ENCODE measurements at places on chromosomes 5 and 9. TPM values are rescaled to one million over a fixed set of nuclear protein-coding genes. Genes with fewer than 3 reads are reported as not detected.

- DNase-seq: no peak
Measured at GRCh38 chr5:18216016-18216415, 581.8 kb downstream of the TAF11L14 start.

GRCh38 chr9:130663258-130663976 lies 977 bp upstream of the PRDM12 start:
- no peak for DNase-seq

DNA sequence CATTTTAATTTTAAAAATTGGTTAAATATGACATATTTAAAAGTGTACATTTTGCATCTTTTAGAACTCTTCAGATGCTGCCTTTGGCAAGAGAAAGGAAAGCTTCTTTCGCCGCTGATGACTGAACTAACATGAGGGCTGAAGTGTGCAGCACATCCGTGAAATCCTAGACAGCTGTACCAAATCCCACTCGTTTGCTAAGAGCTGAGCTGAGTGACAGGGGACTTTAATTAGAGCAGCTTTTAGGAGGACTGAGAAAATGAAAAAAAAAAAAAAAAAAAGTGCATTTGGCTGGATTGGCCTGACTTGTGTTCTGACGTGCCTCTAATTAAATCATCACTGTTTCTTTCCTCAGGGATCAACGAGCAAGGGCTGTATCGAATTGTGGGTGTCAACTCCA lies 271.3 kb downstream of the ARHGAP26 start:
- no peak for DNase-seq

- no peak for DNase-seq
Measured at GRCh38 chr9:20499013-20499412, 123.3 kb downstream of the MLLT3 start.

- no peak for DNase-seq
Measured at GRCh38 chr5:39500551-39501175, 75.9 kb upstream of the DAB2 start.

Gene SAXO1
- not detected for total RNA-seq

Gene KIAA1958
- 0.65 TPM for total RNA-seq

- DNase-seq: peak; percentile 20
Measured at GRCh38 chr5:81397176-81397575, 3.2 kb upstream of the ACOT12 start.

- peak; percentile 52 for DNase-seq
Measured at GRCh38 chr9:95508242-95508967, 8.4 kb downstream of the PTCH1 start.

DNA sequence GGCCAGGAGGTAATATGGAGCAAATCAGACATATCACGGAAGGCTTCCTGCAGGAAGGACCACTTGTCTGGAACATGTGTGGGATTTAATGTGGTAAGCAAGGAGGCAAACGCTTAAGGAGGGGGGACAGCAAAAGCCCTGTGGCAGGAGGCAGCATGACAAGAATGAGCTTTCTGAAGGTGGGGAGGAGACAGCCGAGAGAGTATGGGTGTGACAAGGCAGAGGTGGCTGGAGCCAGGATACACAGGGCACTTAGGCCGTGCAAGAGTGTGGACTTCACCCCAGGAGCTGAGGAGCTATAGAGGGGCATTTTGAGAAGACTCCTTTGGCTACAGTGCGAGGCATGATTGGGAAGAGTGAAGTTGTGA lies 14.4 kb upstream of the S1PR3 start:
- DNase-seq: no peak

Data from lung microvascular endothelial cell (primary cell).